Colonic mucosa (tissue), 4 donors: ENCODE measurements at places on chromosomes 3 and 15. TPM values are rescaled to one million over a fixed set of nuclear protein-coding genes. Genes with fewer than 3 reads are reported as not detected.

C2CD4B gene
- 2.6 TPM for total RNA-seq

ADAMTSL3 gene
- 0.72 TPM for total RNA-seq

ERC2 gene
- 0.30 TPM for total RNA-seq

INKA1 gene
- total RNA-seq = 0.88 TPM

ZNF662 gene
- total RNA-seq = 5.5 TPM

- no peaks in the 10 kb centered on the region for H3K27me3 ChIP-seq
- no peak overlapping the region for H3K27ac ChIP-seq
- no peaks in the 10 kb centered on the region for H3K4me1 ChIP-seq
- H3K4me3 ChIP-seq = no peak overlapping the region
- no peaks in the 10 kb centered on the region for H3K36me3 ChIP-seq
Measured at GRCh38 chr3:38689774-38690173, 40.3 kb upstream of the SCN5A start.

GRCh38 chr15:78052001-78052401 is 25.5 kb downstream of the TBC1D2B start:
- no peaks in the 10 kb centered on the region for H3K36me3 ChIP-seq
- no peak overlapping the region for H3K4me3 ChIP-seq
- H3K27ac ChIP-seq = peak overlapping the region; percentile 61
- DNase-seq = peak; percentile 81
- peaks cover 31% of the 10 kb centered on the region for H3K4me1 ChIP-seq
- H3K27me3 ChIP-seq = no peaks in the 10 kb centered on the region

DNA sequence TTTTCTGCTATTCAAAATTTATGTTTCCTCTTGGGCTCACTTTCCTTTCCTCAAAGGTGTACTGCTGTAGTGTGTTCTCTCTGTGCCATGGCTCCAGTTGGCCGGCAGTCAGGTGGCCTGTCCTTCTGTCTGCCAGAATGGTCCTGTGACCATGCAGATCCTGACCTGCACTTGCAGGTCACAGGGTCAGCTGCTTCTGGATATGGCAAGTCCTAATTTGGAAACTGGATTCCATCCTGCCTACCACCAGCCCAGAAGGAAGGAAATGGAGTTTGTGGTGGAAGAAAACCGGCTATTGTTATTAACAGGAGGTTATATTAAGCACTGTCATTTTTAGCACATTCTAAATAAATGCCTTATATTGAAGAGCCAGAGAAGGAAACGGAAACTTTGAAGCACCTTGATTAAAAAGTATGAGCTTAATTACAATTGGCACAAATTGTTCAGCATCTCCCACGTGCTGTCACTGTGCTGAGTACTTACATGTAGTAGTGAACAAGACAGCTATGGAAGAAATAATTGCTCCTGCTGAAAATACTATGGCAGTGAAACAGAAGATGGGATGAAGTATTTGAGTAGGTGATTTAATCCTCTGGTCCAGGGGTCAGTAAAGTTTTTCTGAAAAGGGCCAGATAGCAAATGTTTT is 362.8 kb downstream of the PTPRG start:
- H3K4me3 ChIP-seq = no peak overlapping the region
- H3K36me3 ChIP-seq = no peaks in the 10 kb centered on the region
- no peaks in the 10 kb centered on the region for H3K4me1 ChIP-seq
- H3K27me3 ChIP-seq = no peaks in the 10 kb centered on the region

GRCh38 chr15:72141171-72142084 is 23.2 kb downstream of the SENP8 start:
- no peak for DNase-seq
- H3K27ac ChIP-seq = no peak overlapping the region
- no peak overlapping the region for H3K4me3 ChIP-seq
- no peaks in the 10 kb centered on the region for H3K36me3 ChIP-seq
- no peaks in the 10 kb centered on the region for H3K27me3 ChIP-seq

DNA sequence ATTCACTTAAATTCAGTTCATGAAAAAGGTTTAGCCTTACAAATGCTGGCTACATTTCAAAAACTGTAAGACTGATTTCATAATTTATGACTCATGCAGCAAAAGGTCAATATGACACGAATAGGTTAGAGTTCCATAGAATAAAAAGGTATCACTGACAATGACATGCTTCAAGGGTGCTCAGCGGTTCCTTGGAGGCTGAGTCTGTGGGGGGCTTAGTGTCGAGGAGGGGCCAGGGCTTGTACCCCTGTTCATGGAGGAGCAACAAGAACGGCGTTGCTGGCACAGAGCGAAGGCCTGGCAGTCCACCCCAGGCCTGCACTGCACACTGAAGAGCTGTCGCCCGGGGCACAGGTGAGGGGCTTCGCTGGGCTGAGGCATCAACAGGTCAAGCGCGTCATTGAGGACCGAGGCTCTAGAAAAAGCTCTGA is 174.2 kb downstream of the NR1D2 start:
- H3K36me3 ChIP-seq = no peaks in the 10 kb centered on the region
- H3K4me1 ChIP-seq = no peaks in the 10 kb centered on the region
- no peak overlapping the region for H3K4me3 ChIP-seq
- H3K27me3 ChIP-seq = no peaks in the 10 kb centered on the region

DNA sequence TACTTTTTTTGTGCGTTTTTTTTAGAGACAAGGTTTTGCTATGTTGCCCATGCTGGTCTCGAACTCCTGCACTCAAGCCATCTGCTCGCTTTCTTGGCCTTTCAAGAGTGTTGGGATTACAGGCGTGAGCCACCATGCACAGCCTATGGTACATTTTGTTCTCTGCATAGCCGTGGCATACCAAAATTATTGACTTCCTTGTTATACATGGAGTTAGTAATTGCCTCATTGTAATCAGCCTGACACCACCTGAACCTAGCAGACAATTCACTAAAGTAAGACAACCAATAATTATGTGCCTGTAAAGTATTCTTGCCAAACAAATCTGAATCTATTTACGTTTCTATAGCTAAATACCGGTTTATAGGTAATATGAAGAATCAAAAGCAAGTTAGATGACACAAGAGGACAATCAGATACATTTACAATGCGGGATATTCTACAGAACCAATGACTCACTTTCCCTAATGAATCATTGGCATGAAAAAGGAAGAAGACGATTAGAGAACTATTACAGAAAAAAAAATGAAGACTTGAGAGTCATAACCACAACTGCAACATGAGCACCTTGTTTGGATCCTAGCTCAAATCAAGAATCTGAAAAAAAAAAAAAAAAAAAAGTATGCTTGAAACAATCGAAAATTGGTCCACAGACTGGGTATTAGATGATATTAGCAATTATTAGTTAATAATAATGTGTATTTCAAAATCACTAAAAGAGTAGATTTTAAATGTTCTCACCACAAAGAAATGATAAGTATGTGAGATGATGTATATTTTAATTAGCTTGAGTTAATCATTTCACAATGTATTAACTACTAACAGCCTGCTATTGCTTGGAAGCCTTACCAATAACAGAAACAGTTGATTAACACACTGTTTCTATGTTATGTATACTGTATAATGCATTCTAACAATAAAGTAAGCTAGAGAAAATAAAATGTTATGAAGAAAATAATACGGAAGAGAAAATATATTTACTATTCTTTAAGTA is 7.1 kb downstream of the GUCA1C start:
- no peak overlapping the region for H3K27ac ChIP-seq
- no peaks in the 10 kb centered on the region for H3K36me3 ChIP-seq
- DNase-seq = no peak
- H3K27me3 ChIP-seq = no peaks in the 10 kb centered on the region
- H3K4me1 ChIP-seq = no peaks in the 10 kb centered on the region
